ENCODE measurements at places on chromosomes 13 and 19.

DNA sequence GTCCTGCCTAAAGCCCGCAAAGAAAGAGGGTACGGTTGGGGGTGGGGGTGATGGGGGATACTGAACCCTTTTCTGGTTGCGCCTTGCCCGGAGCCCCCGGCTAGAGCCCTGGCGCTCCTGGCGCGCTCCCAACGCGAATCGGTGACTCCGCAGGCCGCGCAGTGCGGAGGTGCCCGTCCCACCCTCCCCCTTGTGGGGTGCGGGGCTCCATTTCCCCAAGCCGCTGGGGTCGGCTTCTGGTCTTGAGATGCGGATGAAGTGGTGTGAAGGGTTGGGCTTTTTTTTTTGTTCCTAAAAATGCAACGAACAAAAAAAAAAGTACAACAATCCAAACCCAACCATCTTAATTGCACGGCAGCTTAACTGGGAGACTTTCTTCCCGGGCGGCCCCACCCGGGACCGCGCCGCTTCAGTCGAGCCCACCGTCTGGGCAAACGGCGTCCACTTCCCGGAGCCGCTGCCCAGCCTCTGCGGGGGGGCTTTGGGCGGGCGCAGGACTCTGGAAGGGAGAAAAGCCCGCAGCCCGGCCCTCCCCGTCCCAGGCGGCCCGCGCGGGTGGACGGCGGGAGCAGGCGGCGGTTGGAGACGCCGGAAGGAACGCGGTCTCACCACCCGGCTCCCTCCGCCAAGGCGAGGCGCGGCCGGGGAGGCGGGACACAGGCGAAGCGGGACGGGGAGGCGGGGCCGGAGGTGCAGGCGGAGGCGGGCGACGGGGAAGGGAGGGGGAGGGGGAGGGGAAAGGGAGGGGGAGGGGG lies 504 bp upstream of the TRIM13 start:
- DNase-seq: no peak

GRCh38 chr13:42722883-42723539 lies 58.4 kb upstream of the FAM216B start:
- DNase-seq: no peak

DNA sequence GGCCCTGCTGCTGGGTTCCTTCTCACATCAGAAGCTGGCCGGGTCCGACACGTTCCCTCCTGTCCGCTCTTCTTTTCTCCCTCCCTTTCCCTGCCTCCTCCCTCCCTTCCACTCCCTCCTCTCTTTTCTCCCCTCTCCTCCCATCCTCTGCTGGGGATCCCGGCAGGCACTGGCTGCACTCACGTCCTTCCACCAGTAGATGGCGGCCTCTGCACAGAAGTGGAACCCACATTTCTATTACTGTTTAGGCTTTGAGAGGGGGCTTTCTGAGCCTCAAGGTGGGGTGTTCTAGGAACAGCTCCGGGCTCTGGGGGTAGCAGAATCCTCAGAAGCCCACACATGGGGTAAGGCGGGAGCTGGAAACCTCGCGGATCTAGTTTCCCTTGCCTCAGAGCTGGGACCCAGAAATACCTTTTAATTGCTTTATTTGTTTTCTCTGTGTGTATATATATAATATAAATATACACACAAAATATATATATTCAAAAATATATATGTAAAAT lies 294.2 kb downstream of the ZNF536 start:
- no peak for DNase-seq

- DNase-seq: no peak
Measured at GRCh38 chr13:109940637-109941036, 154.3 kb upstream of the IRS2 start.

- no peak for DNase-seq
Measured at GRCh38 chr13:101398191-101398590, 18.1 kb downstream of the NALCN start.

DNA sequence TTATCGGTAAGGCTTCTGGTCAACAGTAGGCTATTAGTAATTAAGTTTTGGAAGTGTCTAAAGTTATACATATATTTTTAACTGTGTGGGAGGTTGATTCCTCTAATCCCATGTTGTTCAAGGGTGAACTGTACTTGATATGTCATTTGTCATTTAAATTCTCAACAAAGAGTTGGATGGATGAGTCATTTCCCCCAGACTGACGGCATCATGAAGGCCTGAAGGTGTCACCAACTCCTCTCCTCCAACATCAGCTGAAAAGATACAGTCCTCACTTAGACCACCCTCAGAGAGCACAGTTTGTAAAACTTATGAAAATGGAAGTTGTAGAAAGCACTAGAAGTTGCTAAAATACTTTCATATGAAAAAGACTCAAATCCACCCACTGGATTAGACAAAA lies 48.8 kb downstream of the DCLK1 start:
- DNase-seq: no peak

- DNase-seq: no peak
Measured at GRCh38 chr13:66700117-66700601, 530.0 kb downstream of the PCDH9 start.

DNA sequence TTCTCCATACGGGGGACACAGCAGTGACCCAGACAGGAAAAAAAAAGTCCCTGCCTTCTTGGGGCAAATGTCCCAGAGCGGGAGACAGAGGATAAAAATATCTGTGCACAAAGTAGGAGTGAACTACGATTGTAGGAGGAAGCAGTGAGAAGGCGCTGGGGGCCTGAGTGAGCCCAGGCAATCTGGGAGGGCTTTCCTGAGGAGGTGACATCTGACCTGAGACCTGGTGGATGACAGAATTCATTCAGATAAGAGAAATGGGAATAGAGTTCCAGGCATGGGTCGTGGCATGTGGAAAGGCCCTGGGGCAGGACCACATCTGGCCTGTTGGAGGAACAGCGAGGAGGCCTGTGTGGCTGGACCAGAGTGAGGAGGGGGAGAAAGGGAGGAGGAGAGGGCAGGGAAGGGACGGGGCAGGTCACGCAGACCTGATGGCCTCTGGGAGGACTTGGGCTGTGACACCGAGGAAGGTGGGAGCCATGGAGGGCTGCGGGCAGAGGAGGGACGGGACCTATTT lies 50.2 kb upstream of the NFIC start:
- DNase-seq: no peak

- no peak for DNase-seq
Measured at GRCh38 chr19:58409010-58409790, 751 bp downstream of the ZNF584 start.

DNA sequence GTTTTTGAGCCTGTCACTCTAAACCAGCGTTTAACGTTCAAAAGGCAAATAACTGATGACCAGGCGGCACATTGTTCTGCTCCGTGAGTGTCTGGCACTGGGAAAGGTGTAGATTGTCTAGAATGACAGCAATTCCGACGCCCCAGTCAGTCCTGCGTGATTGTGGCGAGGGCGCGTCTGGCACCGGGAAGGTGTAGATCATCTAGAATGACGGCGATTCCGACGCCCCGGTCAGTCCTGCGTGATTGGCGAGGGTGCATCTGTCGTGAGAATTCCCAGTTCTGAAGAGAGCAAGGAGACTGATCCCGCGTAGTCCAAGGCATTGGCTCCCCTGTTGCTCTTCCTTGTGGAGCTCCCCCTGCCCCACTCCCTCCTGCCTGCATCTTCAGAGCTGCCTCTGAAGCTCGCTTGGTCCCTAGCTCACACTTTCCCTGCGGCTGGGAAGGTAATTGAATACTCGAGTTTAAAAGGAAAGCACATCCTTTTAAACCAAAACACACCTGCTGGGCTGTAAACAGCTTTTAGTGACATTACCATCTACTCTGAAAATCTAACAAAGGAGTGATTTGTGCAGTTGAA lies 26.1 kb upstream of the NDUFS7 start:
- DNase-seq: no peak

DNA sequence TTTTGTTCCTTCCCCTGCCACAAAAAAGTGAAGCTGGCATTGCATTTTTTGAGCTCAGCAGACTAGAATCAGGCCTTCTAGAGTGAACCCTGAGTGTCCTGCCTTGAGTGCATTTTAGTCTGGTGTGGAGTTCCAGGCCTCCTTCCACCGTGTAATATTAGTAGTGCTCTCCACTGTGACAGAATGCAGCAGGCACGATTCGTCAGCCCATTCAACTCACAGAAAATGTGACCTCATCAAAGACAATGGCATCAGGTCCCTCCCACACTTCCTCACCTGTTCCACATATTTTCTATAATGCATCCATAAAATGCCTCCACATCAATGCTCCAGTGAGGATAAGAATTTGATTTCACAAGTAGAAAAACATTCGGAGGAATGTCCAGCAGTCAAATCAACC lies 227.6 kb downstream of the FGF9 start:
- no peak for DNase-seq

- no peak for DNase-seq
Measured at GRCh38 chr19:40363069-40363468, 14.6 kb downstream of the PLD3 start.

- DNase-seq: no peak
Measured at GRCh38 chr19:45568732-45569131, 15.9 kb downstream of the OPA3 start.

DNA sequence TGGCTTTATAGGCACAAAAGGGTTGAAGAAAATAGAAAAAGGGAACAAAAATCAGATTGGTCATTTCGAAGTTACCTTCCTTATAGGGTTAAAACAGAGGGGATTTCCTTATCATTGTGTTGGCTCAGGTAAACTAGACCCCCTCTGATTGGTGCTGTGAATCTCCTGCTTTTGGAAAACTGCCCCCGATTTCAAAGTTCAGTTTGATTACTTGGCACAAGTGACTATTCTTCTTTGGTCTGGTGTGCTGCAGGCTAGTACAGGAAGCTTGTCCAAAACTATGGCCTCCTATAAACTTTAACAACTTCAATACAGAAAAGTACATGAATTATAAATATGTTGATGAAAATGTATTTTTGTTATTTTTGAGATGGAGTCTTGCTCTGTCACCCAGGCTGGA lies 13.9 kb upstream of the TPTE2 start:
- DNase-seq: no peak

- no peak for DNase-seq
Measured at GRCh38 chr19:9528757-9529336, 9.6 kb downstream of the ZNF426 start.

DNA sequence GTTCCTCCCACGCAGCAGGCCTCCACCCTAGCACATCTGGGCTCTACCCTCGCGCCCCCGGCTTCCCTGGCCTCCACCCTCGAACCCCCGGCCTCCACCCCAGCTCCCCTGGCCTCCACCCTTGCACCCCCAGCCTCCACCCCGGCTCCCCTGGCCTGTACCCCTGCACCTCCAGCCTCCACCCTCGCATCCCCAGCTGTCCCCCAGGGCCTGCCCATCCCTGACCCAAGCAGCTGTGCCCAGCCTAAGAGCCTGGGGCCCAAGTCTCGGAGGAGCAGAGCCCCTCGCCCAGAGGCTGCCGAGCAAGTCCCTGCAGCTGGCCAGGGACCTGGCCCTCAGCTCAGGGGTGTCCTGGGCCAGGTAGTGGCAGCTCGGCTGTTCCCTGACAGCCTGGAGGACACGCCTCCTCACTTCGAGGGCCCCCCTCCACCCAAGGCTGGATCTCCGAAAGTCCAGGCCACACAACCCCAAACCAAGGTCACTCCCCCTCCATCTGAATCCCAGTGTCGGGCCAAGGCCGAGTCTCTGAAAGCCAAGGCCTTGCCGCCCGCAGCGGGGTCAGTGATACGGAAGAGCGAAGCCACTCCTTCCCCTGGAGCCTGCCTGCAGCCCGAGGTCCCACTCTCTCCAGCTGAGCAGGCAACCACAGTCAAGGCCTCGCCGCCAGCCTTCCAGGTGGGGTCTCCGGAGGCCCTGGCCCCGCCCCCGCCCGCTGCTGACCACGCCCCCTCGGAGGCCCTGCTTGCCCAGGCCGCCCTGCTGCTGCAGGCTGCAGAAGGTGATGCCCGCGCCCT lies 7.9 kb upstream of the ARHGAP33 start:
- no peak for DNase-seq

GRCh38 chr13:80555796-80556678 lies 215.1 kb upstream of the SPRY2 start:
- no peak for DNase-seq

- DNase-seq: no peak
Measured at GRCh38 chr13:50990818-50991506, 81.4 kb downstream of the RNASEH2B start.

DNA sequence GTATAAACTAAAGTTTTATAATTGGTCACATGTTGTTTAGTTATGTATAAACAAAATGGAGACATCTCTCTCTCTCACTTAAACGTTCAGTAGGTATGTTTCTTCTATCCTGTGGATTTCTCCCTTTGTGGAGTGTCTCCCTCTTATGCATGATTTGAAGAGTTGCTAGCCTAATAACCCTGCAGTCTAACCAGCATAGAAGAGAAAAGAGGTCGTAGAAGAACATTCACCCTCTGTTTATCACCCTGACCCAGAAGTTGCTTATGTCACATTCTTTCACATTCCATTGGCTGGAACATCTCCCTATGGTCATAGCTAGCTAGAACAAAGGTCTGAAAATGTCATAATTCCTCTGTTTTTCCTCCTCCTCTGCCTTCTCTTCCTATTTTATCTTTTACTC lies 176.8 kb upstream of the PCDH20 start:
- DNase-seq: no peak

- no peak for DNase-seq
Measured at GRCh38 chr19:13146763-13147563, 3.2 kb downstream of the STX10 start.

- no peak for DNase-seq
Measured at GRCh38 chr13:36157480-36157879, 26.3 kb upstream of the DCLK1 start.

DNA sequence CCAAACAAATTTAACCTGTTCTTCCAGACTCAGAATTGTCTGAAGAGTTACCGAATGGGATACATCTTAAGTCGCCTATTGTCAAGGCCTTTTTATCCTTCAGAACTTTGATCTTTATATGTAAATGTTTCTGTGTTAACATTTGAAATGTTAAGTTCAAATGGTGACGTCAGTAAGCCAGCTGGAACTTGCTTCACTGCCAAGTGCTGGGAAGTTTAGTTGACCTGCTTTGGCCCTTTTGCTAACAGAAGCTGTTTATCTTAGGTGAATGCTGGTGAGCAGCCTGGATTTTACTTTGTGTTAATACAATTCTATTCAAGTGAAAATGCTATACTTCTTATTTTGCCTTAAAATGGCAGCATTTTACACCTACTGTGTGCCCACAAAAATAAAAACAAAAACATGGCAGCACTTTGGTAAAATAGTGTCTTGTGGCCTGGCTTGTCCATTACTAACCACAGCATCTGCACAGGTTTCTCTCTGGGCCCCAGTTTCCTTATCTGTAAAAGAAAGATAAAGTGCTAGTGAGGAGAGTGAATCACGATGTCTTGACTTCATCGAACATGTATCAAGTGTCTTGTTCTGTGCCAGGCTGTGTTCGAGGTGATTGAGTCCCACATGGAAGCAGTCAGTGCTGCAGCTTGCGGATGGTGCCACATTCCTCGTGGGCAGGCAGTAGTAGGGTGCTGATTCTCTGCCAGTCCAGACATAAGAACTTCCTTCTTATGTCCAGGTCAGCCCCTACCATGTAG lies 2.2 kb downstream of the NAXD start:
- DNase-seq: no peak

Measured in NCI-H1048 (cell line).